ENCODE measurements at places on chromosomes 11 and 22.

- DNase-seq, result peak; percentile 97
Observed at GRCh38 chr11:67630228-67630942, 648 bp upstream of the NUDT8 start.

DNA sequence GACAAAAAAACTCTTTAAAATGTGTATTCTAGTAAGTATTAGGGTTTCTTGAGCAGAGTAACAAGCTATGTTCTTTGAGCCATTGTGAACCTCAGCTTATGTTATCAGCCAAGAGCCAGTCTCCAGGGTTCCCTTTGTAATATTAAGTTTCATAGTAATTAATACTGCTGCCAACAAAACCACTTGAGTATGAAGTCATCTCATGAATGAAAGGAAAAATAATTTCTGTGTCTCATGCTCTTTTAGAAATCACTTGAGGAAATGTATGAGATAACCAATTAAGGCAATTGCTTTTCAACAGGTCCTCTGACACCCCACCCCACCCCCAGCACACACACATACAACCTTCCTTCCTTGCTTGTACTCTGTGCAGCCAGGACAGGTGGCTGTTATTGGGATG lies 59.9 kb downstream of the BBOX1 start:
- DNase-seq, result no peak

GRCh38 chr22:20552443-20553401 lies 45.3 kb downstream of the MED15 start:
- DNase-seq, result no peak

DNA sequence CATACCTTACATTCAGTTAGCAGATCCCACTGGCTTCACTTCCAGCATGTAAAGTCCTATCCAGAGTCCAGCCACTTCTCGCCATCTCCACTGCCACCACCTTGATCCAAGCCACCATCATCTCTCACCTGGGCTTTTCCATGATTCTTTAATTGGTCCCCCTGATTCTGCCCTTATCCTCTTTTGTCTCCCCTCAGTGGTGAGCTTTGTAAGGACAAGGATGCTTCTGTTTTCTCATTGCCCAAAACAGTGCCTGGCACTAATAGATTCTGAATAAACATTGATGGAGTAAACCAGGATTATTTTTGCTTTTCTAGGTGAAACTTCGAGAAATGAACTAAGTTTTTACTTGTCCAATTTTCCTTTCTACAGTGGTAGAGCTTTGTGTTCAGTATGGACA lies 4.4 kb downstream of the POLA2 start:
- no peak for DNase-seq

GRCh38 chr22:28243539-28243938 lies 324.5 kb upstream of the PITPNB start:
- no peak for DNase-seq

GRCh38 chr11:19985111-19985510 lies 175.2 kb downstream of the DBX1 start:
- DNase-seq, result no peak

DNA sequence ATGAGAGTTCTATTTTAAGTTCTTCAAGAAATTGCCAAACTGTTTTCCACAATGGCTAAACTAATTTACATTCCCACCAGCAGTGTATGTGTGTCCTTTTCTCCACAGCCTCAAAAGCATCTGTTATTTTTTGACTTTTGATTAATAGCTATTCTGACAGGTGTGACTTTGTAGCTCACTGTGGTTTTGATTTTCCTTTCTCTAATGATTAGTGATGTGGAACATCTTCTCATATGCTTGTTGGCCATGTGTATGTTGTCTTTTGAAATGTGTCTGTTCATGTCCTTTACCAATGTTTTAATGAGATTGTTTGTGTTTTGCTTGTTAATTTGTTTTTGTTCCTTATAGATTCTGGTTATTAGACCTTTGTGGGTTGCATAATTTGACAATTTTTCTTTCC lies 18.0 kb upstream of the RAB38 start:
- no peak for DNase-seq
